Left colon (tissue), 2 donors: ENCODE measurements at places on chromosomes 11 and 22.

DNA sequence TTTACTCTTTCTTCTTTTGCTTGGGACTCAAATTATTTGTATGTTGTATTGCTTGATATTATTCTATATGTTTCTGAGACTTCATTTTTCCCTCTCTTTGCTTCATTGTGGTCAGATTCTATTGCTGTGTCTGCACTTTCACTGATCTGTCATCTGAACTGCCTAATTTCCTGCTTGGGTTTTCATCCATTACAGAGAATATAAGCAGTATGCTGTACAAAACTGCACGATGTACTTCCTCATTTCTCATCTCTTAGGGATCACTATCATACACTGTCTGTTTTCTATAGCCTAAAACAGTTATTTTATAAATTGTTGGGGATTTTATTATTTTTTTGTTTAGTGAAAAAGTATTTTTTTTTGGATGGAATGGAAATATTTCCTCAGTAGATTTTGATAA is 736.7 kb upstream of the ANO5 start:
- DNase-seq, result no peak

DNA sequence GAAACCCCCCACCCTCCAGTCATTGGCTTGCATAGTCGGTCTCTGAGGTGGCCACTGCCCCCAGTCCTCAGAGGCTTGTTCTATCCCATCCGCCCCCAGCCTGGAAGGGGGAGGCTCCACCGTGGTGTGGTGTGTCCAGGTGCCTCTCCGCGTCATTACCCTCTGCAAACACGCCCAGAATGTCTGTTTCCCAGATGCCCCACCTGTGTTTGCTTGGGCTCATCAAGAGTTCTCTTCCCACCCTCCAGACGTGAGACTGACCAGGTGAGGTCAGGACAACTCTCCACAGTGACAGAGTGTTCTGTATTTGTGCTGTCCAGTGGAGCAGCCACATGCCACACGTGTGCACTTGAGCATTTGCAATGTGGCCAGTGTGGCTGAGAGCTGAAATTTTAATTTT is 24.9 kb downstream of the LRRC10B start:
- peak; percentile 65 for DNase-seq

DNA sequence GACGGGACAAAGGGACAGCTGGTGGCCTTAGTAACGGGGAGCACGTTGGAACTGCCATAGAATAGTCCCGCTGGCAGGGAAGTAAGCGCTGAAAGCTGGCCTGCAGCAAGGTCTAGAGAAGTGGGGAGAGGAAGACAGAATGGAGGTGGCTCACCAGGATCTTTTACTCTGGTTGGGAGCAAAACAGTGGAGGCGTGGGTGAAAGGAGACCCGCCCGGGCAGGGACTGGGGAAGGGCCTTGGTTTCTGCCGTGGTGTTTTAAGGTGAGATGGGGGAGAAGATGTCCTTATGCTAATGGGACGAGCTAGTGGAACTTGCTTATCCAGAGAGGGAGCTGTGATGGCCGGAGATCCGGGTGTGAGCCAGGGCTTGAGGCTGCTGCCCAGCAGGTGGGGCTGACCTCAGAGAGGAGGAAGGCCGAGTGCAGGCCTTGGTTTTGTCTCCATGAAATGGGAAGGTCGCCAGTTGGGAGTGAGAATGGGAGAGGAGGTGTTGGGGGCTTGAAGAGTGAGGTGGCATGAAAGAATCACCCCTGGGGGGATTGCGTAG is 56.4 kb upstream of the CTTN start:
- DNase-seq, result no peak

- DNase-seq, result no peak
Measured at GRCh38 chr11:76732643-76733042, 50.5 kb upstream of the TSKU start.

GRCh38 chr22:39908136-39908535 is 7.3 kb downstream of the GRAP2 start:
- DNase-seq, result no peak

- DNase-seq, result no peak
Measured at GRCh38 chr11:2217211-2218030, 45.8 kb upstream of the TH start.

GRCh38 chr11:74443071-74443864 is 24.1 kb downstream of the KCNE3 start:
- DNase-seq, result peak; percentile 65

GRCh38 chr22:41739576-41739975 is 40.3 kb downstream of the MEI1 start:
- no peak for DNase-seq

DNA sequence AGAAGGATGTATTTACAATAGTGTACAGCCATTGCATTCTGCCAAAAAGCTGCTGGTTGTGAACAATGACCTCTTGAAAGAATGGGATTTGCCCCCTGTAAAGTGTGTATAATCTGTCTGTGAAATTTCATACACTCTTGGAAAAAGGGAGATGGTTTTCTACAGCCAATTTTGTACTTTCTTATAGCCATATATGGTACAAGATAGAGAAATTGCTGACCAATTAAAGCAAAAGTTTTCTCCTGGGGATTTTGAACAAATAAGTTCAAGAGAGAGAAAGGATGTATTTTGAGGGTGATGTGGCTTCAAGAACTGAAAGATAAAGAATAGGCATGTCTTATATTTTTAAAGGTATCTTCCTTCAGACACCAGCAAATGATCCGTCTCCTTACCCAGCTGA is 211.0 kb downstream of the NAV2 start:
- DNase-seq, result no peak

GRCh38 chr11:35839368-35840161 is 104.3 kb upstream of the LDLRAD3 start:
- DNase-seq, result no peak

DNA sequence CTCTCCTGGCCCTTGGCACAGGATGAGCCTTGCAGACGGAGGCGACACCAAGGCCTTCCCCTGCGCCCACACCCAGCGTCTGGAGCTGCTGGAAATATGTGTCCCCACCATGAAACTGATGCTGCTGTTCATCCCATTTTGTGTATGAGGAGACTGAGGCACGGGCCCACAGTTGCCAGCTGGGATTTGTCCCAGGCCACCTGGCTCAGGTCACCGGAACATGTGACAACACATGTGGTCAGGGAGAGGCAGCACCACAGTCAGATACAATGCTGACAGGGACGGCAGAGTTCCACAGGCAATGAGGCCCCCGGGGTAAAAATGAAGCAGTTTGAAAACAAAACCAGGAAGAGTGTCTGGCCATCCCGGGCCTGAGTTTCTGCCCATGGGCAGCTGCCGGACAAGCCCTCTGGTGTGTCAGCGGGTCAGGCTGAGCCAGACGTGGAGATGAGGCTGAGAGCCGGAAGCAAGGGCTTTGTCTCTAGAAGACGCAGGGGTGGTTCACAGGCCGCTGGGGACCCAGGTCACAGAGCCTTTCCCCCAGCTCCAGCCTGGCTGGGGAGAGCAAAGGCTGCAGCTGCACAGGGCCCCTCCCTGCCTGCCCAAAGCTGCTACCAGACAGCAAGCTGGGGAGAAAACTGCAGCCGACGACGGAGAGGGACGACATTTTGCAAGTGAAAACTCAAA is 80.7 kb downstream of the CDKN1C start:
- DNase-seq, result peak; percentile 17
